Stimulated activated CD4-positive, alpha-beta T cell treated with anti-CD3 and anti-CD28 coated beads, Interleukin-2, amount 100 ng/mL, for 48 hours (primary cell): ENCODE measurements at places on chromosomes 2 and 18.

DNA sequence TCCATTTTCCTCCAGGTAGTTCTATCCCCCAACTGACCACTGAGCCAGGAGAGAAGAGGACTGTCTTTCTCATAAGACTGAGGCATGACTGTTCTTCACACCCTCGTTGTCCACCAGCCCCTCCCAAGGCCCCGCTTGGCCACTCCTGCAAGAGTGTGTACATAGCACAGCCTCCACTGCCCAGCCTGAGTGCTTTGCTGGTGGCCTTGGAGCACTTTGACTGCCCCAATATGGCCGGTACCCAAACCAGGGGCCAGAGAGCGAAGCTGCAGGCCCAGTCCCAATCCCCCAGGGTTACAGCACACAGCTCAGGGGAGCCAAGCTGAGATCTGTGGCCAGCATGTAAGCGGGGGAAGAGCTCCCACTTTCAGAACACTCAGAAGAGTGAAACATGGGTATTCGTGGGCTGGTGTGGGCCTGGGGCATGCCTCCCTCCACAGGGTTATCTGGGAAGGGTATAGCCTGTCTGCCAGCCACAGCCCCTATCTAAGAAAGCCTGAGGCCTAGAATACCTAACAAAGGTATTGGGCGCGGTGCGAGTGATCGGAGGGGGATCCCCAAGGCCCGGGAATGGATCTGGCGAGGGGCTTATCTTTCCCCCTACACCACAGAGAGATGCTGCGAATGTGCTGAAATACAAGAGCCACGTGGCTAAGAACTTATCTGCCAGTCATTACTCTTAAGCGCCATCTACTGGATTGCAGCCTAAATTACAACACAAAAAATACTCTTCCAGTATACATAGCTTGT is 163.8 kb downstream of the WDPCP start:
- DNase-seq: no peak

- no peak for DNase-seq
These were observed 7.0 kb downstream of the SLC35F6 start for GRCh38 chr2:26770986-26771586.

DNA sequence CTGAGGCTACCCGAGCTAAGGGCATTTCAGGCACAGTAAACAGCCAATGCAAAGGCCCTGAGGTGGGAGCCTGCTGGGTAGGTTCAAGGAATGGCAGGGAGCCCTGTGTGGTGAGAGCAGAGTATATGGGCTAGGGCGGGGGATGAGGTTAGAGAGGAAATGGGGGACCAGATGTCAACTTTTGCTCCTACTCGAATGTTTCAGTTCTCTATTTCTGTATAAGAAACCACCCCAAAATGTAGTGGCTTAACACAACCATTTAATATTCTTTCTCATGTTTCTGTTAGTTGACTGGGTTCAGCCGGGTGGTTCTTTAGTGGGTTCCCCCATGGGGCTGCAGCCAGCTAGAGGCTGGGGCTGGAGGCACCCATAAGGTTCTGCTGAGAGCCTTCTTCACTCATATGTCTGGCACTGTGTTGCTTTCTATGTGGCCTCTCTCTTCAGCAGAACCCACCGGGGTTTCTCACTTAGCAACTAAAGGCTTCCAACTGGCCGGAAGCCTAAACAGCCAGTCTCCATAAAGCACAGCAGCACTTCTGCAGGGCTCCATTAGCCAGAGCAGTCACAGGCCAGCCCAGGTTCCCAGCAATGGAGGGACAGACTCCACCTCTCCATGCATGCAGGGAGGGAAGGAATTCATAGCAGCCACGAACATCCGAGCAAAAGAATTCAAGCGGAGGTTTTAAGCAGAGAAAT is 5.6 kb upstream of the ATOH8 start:
- no peak for DNase-seq

DNA sequence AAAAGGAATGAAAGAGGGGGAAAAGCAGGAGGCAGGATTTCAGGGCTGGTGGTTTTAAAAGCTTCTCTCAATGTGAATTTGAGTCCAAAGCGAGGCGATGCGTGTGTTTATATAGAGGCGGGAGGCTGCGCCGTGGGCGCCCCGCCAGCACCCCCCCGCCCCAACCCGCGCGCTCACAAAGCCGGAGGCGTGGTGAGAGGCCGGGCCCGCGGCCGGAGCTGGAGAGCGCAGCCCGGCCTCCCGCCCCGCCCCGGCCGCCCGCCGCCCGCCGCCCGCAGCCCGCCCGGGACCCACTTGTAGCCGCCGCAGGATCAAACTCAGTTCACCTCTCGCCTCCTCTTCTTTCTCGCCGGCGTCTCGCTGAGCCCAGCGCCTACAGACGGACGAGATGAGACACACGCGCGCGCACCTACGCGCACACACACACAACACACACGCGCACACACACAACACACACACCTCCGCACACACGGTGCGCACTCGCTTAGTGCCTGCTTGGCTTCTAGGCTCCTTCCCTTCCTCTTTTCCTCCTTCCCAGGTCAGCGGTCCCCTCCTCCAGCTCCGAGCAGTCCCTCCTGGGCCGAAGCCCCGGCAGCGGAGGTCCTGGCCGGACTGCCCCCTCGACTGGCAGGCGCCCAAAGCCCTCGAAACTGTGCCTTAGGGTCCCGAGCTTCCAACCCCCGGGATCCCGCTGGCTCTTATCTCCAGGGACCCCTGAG is 1.3 kb upstream of the CYP26B1 start:
- DNase-seq: no peak

DNA sequence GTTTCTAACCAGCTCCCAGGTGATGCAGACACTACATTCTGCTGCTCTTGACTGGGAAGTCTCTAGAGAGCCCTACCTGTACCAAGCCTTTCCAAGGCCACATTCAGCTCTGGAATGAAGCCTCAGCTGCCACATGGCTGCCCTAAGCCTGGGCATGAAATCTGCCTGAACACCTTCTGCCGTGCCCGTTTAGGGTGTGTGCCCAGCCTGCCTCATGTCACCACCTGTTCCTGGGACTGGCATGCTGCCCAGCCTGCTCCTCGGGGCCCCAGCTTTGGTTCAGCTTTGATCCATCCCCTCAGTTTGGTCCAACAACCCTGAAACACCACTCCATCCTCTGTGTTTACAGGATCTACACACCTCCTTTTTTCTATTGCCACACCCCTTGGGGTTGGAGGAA is 210.9 kb downstream of the L3MBTL4 start:
- no peak for DNase-seq

DNA sequence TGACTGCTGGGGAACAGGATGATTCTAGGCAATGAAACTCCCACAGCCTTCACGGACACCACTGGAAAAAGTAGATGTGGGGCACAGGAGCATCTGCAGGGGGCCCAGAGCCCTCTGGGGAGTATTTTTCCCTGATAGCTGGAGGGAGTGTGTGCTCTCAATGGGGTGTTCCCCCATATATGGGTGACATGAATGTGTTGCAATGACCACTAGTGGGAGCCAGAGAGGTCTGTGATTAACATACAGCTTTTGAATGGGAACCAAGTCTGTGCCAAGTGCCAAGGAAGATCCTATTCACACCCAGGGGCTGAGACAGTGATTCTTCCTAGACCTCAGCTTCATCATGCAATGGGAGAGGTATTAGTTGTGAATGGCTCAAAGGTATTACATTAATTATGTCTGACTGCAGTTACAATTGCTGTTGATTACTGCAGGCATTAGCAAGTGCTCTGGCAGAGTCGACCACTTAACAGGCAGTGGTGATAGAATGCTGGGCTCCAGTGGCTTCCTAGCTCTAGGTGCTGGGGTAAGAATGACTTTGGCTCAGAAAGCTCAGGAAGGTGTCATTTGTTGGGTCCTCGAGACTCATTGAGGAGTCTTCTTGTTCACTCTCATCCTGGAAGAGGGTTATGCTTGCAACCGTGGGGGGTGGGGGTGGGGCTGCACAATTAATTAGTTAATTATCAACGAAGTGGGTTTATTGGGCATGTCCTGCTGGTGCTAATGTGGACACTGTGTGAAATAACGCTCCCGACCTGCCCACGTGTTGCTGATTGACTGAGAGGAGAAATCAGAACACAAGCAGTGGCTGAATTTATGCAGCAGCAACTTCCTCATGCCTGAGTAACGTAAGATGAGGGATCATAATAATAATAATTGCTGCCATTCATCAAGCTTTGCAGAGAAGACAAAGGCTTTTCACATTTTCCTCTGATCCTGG is 194.1 kb downstream of the CLIP4 start:
- DNase-seq: peak; percentile 43

DNA sequence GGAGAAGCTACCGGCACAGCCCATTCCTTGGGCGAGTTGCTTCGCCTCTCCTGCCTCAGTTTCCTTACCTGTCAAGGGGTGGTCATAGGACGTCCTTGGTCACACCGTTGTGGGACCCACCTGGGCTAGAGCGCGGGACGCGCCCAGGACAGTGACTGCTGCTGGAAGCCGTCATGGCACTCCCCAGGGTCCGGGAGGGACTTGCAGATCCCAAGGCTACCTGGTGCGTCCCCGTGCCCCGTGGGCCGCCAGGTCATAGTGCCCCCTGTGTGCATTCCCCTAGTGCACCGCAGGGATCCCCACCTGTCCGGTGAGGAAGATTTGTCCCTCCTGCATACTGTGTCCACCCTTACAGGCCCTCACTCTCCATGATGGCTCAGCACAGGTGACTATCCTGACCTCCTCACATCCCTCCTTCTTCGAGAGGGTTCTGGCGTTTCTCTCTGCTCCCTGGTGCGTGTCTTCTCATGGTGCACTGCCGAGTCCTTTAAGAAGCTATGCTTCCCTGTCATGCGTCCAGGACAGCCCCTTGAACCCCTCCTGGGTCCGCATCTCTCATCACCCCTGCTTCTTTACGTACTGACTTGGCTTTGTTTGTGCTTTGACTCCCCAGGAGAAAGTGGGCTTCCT is 886 bp upstream of the STK25 start:
- no peak for DNase-seq

GRCh38 chr18:32889615-32890593 is 117.1 kb upstream of the KLHL14 start:
- no peak for DNase-seq

DNA sequence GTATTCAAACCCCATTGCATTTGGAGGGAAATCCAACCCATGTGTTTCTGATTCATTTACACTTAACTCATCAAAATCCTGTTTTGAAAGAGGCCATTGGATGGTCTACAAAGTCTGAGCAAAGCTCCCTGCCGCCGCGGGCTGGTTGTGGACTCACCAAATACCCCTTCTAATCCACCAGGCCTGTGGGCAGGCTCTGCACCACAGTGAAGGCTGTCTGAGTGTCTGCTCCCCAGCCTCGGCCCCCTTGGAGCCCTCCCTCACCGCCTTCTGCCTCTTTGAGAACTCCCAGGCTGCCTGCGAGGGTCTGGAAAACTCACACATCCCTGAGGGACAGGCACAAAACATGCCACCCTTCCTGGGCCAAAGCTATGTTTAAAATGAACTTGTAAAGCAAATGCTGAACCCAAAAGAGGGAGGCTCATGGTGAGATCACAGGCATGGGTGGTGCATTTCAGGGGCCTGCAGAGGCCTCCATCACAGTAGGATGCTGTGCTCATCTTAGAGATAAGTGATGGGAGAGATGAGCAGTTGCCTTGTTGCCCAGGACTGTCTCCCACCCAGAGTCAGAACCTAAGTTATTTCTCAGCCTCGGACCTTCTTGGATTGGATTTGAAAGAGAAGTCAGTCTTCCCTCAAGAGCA is 225.0 kb downstream of the CYP26B1 start:
- no peak for DNase-seq

- no peak for DNase-seq
These were observed 55.7 kb downstream of the CTDP1 start for GRCh38 chr18:79735071-79735980.

GRCh38 chr2:66494708-66495107 is 59.8 kb downstream of the MEIS1 start:
- no peak for DNase-seq

DNA sequence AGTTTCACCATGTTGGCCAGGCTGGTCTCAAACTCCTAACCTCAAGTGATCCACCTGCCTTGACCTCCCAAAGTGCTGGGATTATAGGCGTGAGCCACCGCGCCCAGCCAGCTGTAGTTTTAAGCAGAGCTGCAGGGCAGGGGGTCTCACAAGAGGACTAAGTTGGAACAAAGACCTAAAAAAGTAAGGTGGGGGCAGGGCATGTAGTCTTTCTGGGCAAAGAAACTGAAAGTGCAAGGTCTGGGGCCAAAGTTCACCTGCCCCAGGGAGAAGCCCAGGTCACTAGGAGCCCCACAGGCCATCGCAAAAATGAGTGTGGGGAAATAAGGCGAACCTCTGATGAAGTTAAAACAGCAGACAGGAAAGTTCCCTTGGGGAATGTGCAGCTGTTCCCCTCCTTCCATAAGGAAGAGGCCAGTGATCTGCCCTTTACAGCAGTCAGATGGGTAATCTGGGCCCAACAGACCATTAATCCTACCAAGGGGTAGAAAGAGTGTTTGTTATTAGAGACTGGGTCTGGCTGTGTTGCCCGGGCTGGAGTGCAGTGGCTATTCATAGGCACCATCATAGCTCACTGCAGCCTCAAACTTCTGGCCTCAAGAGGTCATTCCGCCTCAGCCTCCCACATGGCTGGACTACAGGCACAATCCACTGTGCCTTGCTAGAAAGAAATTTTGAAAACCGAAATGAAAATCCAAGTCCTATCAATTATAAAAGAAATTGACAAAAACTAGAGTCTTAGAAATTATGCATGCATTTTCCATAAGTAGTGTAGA is 2.8 kb downstream of the SCLY start:
- no peak for DNase-seq

GRCh38 chr2:47007223-47007825 is 91.7 kb upstream of the MCFD2 start:
- DNase-seq: no peak

GRCh38 chr2:7915302-7916091 is 766.4 kb upstream of the ID2 start:
- DNase-seq: no peak

- no peak for DNase-seq
These were observed 90.3 kb downstream of the SP3 start for GRCh38 chr2:173874894-173875237.

GRCh38 chr2:181823405-181823804 is 68.1 kb upstream of the ITPRID2 start:
- DNase-seq: no peak

DNA sequence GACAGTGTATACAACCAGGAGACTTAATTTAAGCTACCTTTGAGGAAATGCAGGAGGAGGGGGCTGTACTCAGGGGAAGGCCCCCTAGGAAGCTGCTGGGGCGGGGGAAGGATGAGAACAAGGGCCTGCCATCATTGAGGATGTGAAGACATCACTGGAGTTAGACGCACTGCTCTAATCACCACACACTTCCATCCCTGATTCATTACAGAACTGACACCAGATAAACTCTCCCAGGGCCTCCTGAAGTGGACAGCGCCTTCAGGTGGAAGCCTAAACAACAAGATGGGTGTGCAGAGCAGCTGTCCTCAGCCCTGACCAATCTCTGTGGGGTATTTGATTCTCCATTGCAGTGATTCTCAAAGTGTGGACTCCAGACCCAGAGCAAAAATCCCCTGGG is 30.6 kb upstream of the SLC35G4 start:
- no peak for DNase-seq
